Caco-2 (cell line): ENCODE measurements at places on chromosomes 16 and 17. TPM values are rescaled to one million over a fixed set of nuclear protein-coding genes. Genes with fewer than 3 reads are reported as not detected.

TMEM11 gene
- 39.1 and 40.7 TPM in 2 replicates for total RNA-seq

- DNase-seq, result no peak
Observed at GRCh38 chr17:8426094-8426720, 9.5 kb upstream of the NDEL1 start.

DNA sequence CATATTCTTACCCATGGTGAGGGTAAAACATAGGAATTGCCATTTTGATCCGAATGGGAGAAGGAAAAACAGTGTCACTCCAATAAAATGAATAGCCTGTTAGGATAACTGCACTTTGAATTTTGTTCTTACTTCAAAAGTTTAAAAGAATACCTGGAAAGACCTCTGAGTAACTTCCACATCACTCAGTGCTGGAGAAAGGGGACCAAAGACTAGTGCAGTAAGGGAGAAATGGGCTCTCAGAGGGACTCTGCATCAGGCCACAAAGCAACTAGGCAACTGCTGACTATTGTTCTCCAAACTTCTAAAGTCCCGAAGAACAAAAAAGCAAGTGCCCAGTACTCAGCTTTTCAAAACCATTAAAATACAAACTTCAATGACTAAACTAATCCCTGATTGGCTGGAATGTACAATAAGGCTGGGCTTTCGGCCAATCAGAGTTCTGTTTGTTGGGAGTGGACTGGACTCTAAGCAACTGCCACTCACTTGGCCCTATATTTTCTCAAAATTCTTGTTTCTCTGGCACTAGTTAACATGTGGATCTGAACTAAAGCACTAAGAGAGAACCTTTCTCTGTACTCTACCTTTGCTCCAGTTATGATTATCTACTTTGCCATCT lies 6.2 kb downstream of the DNAJC7 start:
- peak; percentile 46 for DNase-seq

G6PC1 gene
- total RNA-seq, result not detected in 2 replicates

PHF12 gene
- total RNA-seq, result 49.9 and 56.5 TPM in 2 replicates

MYH1 gene
- not detected in 2 replicates for total RNA-seq
